K562 (cell line): ENCODE measurements at places on chromosomes 2 and 18.
A peak's percentile ranks its signal among the peaks of the same experiment; 100 is the strongest.

GRCh38 chr2:20168727-20169696 is 55.9 kb downstream of the SDC1 start:
- no peak for DNase-seq

- no peak for DNase-seq
Observed at GRCh38 chr2:142536966-142537365, 340.5 kb upstream of the KYNU start.

- DNase-seq: no peak
Observed at GRCh38 chr2:150586858-150587257, 99.4 kb upstream of the RND3 start.

- no peak for DNase-seq
Observed at GRCh38 chr18:46591783-46592391, 65.1 kb downstream of the LOXHD1 start.

DNA sequence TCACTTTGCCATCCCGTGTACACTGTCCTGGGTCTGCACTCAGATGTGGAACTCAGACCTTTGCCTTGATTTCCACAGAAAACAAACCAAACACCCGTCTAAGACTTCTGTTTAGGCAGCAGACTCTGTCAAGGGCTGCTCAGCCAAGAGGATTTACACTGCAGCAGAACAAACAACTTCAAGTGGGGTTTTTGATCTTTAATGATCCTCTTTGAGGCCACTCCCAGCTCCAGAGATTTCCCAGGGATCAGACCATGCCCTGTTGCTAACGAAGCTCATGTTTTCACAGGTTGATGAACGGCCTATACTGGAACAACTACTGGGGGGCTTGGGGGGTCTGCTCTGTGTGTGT is 52.5 kb upstream of the LGALSL start:
- DNase-seq: no peak

DNA sequence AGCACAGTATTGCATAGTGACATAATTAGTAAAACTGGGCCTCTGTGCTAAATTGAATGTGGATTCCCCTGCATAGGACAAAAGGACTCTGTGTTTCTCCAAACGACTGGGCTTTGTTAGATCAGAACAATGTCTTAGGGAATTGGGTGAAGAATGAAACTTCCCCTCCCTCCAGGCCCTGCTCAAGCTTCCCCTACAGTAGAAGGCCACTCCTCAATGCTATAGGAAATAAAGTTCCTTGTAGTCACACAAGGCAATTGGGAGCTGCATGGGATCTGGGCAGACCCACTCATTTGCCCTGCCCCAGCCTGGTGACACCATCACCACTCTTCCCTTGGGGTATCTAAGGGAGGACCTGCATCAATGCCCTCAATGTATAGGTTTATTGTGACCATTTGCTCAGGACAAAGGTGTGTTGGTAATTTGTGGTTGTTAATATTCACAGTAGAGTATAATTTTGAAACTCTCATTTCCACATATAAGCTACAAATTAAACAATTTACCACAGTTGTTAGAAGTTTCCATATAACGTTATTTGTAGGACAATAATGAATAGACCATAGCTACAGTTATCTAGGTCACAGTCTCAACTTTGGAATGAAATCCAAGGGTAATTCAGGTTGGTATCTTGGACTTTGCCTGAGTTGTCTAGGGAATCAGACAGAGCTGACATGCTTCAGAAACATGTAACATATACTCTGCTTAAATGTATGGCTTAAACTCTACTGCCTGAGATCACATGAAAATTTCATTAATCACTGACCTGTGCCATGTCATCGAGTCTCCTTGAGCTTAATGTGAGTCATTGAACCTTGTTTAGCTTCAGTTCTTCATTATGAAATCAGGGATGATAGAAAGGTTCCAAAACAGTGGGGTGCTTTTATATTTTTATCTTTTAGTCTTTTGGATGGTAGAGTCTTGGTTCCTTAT is 64.8 kb upstream of the DARS1 start:
- DNase-seq: no peak

DNA sequence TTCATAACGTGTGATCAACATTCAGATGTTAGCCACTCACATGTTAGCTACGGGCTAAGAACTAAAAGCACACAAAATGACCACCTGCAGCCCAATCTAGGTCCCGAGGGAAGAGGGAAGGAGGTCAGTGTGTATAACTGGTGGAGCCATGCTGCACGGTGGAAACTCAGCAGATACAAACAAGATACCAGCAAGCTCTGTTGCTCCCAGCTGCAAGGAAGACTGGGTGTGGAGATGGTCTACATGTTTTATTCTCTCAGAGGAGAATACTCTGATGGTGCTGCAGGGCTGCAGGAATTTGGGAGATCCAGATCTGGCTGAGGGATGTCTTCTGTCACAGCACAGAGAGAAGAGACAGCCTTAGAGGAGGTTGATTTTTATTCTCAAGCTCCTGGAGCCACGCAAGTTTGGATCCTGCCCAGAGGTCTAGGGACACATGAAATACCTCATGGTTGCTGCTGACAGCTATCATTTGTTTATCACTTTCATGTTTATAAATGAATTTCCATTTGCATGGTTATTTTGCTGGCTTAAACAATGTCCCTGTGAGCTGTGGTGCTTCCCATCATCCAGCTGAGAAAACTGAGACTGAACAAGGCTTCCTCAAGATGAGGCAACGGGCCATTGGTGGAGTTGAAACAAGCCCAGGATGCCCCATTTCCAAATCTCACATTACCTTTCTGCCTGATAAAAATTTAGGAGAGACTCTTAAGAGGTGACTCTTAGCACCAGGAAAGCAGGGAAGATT is 30.9 kb downstream of the RNF144A start:
- DNase-seq: no peak

DNA sequence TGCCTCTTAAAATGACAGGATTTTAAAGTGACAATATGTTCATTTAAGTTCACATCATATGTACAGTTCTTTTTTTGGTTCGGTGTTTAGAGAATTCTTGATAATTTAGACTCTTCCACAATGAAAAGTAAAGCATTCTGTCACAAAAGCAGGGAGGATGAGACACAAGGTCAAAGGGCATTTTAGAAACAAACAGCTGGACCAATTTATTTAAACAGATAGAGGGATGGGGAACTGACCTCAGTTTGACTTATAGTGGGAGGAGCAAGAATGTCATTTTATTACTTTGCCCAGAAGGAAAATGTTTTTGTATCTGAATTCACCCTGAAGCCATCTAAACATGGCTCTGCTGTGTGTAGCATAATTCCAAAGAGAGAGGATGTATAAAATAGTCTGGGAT is 128.5 kb downstream of the MEIS1 start:
- peak; percentile 20 for DNase-seq

- DNase-seq: no peak
Observed at GRCh38 chr2:176599796-176600485, 330.7 kb downstream of the MTX2 start.

DNA sequence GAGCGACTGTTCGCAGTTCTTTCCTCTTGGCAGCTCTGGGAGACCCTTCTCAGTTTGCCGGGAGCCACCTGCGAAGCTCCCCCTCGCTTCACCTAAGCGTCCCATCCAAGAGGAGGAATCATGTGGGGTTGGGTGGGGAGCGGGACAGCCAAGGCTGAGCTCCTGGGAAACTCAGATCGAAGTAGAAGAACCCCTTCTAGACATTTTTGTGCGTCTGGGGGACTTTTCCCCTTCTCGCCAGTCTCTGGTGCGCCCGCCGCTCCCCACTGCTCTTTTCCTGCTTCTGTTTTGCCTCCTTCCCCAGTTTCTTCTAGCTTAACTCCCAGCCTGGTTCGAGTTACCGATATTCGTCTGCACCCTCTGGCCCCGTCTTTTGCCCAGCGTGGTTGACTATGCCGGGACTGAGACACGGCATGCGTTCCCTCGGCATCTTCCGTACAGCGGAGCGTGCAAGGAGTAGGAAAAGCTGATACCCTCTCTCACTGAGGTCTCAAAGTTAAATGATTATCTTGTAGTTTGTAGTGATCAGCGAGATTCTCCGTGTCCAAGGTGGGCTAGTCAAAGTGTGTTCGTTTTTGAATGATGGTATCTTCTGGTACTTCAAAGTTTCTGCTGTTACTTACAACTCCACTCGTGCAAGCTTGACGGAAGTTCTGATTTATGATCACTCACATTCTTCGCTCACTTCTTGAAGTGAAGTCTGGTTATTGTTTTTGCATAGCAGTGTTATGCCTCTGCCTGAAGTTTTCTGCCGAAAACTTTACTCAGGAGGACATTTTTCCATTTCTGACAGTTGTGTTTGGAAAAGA is 664 bp downstream of the CAMKMT start:
- peak; percentile 19 for DNase-seq

DNA sequence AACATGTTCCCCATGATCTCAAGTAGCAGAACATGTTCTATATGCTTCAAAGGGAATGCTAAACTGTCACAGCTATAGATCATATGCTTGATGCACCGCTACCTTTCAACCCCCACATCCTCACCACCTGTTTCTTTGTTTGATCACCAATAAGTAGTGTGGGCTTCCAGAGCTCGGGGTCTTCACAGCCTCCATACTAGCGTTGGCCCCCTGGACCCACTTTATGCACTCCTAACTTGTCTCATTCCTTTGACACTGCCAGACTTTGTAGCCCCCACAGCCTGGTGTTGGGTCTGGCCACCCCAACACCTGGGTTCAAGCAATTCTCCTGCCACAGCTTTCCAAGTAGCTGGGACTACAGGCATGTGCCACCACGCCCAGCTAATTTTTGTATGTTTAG is 11.6 kb upstream of the RBM44 start:
- no peak for DNase-seq

DNA sequence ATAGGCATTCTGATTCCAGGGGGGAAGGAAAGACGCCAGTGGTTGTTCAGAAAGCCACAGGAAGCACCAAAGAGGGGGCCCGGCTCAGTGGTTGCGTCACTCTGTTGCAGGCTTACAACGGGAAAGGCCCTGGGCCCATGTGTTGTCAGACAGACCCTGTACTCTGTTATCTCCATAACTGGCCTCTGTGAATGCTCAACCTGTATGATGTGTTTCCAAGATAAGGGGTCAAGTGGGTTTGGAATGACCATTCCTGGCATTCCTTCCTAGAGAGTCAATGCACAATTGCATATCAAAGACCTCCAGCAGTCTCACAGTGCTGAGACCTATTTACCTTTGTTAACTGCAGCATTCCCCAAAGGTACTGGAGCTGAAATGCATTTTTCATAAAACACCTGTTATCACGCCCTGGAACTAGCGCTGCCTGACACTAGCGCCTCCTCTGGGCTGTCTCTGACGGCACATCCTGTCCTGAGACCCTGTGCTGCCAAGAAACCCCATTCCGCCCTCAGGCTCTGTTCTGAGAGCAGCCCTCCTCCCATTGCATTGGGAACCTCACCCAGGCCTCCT is 13.2 kb upstream of the LRRFIP1 start:
- DNase-seq: no peak
